NCI-H1930 (cell line): ENCODE measurements at places on chromosomes 13 and 19.

DNA sequence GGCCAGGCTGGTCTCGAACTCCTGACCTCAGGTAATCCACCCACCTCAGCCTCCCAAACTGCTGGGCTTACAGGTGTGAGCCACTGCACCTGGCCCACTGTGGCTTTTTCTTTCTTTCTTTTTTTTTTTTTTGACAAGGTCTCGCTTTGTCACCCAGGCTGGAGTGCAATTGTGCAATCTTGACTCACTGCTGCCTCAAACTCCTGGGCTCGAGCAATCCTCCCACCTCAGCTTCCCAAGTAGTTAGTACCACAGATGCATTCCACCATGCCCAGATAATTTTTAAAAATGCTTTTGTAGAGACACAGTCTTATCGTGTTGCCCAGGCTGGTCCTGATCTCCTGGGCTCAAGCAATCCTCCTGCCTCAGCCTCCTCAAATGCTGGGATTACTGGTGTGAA lies 12.1 kb upstream of the FCGBP start:
- DNase-seq: no peak

GRCh38 chr19:41932720-41933332 lies 4.6 kb upstream of the ERFL start:
- no peak for DNase-seq

- no peak for DNase-seq
Measured at GRCh38 chr19:12092065-12092867, 27.7 kb downstream of the ZNF844 start.

GRCh38 chr19:29390742-29391141 lies 135.1 kb upstream of the VSTM2B start:
- no peak for DNase-seq

DNA sequence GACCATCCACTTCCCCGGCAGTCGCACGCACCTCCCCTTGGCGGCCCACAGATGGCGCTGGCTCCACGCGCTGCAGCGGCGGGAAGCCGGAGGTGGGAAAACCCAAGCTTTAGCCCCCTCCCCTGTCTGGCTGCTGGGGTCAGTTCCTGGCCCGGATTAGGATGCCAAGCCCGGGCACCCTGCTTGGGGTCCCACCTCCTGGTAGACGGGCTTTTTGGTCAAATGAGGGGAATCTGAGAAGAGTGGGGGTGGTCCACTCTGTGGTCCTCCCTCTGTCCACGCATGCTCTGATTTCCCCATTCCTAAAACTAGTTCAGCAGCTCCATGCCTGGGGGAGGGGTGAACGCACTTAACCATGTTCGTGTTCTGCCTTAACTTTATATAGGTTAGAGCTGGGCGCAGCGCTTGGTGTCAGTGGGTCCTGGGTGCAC lies 8.1 kb upstream of the ADGRE2 start:
- no peak for DNase-seq

DNA sequence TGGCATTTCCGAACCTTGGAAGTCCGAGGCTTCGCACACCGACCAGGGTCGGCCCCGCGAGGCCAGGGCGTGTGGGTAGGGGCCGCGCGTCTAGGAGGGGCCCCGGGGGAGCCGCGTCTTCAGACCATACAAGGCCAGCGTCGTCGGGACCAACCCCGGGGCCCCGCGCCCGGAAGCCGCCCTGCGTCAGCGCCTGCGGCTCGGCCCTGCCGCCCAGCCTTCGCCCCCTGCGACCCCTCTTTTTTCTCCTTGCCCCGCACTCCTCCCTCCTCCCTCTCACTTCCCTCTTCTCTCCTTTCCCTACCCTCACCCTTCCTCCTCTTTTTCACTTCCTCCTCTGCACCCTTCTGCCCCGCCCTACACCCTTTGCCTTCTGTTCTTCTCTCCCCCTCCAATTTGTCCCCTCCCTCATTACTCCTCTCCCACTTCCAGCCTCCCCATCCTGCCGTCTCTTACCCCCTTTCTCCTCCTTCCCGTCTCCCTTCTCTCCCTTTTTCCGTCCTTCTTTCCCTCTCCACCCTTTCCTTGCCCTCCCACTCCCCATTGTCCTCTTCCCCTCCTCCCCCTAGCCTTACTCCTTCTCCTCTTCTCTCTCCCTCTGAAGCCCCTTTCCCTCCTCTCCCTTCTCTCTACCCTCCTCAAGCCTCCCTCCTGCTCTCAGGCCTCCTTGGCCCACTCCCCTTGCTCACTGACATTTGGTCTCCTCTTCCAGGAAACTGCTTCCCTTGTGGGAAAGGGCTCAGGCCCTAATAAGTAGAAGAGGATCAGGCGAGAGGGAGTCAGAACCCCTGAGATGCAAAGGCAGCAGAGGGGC lies 2.2 kb upstream of the PLEKHG2 start:
- DNase-seq: no peak

- no peak for DNase-seq
Measured at GRCh38 chr13:107296804-107297203, 728.9 kb upstream of the ARGLU1 start.

- DNase-seq: no peak
Measured at GRCh38 chr19:54594737-54595136, 1.3 kb downstream of the LILRA1 start.

DNA sequence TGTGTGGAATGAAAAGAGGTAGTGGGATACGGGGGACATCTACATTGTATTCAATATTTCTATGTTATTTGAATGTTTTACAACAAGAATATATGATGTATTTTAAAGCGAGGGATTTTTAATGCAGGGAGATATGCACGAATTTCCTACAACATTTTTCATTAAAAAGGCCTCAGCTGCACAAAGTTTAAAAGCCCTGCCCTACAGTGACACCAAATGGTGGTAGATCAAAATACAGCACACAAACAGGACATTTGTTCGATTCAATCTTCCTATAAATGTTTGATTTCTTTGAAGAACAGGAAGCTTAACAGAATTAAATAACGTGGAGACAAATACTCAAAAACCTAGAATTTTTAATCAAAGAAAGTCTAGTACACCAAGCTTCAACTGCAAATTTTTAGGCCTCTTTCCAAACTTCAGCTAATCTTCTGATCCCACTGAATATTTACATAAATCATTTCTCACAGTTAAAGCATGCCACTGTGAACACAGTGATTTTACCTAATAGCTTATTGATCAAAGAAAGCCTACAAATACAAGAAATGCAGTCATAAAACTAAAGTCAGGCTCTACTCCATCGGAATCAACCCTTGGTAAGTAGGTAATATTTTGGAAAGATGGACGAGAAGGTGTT lies 257.2 kb downstream of the DIAPH3 start:
- no peak for DNase-seq

- no peak for DNase-seq
Measured at GRCh38 chr13:76991432-76991795, 467 bp upstream of the CLN5 start.
